Stimulated activated CD4-positive, alpha-beta T cell treated with anti-CD3 and anti-CD28 coated beads, Interleukin-1b, Interleukin-23, amount 100 ng/mL, for 4 hours (primary cell): ENCODE measurements at places on chromosomes 5 and 9.
A peak's percentile ranks its signal among the peaks of the same experiment; 100 is the strongest.

DNA sequence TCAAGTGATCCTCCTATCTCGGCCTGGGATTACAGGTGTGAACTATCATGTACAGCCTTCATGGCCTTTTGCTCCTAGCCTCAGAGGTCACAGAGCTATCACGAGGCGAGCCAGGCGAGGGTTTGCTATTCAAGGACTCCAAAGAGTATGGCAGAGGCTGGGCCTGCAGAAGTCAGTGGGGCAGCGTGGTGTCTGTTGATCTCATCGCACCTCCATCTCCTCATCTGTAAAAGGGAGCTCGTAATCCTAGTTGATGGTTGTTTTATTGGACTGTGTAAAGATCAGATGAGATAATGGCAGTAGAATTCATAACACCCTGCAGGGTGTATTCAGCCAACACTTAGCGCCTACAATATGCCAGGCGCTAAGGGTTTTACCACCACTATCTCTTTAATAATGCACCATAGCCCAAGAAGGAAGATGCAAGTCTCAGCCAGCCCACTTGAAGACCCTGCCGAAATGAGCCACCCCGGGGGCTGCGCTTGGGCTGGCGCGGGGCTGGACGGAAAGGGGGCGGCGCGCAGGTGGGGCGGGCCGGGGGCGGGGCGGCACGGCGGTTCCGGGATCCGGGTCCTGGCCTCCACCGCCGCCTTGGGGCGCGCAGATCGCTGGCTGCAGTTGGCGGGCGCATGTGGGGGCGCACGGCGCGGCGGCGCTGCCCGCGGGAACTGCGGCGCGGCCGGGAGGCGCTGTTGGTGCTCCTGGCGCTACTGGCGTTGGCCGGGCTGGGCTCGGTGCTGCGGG is at the start of gene GALNT12:
Gene GALNT12 (plus strand): TSS at position 601 of the 744 bp plus-strand sequence. CDS start 29 bp downstream, at position 630.
- peak; percentile 56 for DNase-seq

- DNase-seq: no peak
Observed at GRCh38 chr9:99239341-99240060, 17.4 kb downstream of the SEC61B start.

DNA sequence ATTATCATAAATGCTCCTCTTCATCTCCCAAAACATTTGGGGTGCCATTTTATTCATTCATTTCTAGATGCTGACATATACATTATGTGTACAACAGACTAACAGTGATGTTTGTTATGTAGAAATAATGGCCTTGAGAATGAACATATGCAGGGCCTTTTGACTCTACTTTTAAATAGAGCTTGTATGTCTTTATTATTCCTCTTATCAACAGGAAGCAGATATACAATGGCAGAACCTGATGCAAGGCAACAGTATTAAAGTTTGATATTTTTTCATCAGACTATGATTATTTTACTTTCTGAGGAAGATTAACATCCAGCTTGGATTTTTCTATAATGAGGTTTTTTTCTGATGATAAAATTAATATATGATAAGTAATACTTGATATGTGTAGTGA is 44.1 kb downstream of the SNX18 start:
- no peak for DNase-seq

DNA sequence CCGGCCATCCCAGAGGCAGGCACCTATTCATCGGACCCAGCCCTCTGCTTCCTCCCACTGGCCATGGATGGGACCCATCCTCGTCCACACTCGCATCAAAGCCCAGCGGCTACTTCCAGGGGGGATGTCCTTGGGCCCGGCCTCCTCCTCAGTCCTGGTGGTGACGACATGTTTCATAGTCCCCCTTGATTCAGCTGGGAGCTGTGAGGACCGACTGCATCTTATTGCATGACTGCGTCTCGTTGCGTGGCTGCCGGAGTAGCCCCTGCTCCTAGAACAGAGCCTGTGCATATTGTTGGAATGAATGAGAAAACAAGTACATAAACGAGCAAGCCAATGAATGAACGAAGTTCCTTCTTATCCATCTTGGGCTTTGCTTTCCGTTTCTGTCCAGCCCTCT is 12.8 kb downstream of the NCS1 start:
- DNase-seq: no peak

- no peak for DNase-seq
Observed at GRCh38 chr5:104178829-104179456, 616.4 kb upstream of the NUDT12 start.

GRCh38 chr5:80712919-80713318 is 58.1 kb upstream of the DHFR start:
- no peak for DNase-seq

DNA sequence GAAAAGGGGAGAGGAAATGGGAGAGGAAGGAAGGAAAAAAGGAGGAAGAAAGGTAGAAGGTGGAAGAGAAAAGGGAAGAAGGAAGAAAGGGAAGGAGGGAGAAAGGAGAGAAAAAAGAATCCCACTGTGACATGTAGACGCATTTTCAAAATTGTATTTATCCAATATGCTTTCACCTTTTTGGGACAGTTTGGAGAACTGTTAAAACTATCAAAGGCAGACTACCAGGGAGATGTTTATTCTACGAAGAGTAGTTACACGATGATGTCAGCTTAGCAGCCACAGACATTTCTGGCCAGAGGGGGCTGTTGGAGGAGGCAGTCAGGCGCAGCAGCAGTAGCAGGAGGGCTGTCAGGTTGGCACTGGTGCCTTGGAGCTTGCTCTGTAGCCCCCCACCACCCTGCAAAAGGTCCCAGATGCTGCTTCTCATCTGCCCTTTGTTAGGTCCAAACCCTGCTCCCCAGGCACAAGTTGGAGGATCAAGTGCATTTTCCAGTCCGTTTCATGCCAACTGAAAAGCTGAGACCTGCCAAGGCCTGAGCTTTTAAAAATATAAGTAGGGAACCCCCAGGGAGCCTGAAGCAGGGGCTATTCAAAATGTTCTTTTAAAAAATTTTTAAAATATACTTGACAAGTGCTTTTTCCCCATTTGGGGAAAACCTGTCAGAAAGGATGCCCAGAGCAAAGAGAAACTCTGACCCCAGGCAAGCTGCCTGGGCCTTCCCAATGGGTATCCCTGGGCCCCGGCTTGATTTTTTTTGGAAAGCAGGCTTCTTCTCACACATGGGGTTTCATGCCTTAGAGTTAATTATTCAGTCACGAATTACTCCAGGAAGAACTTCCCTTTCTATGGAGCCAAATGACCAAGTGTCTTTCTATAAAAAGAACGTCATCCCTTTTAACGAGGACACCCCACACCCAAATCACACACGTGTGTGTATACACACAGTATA is 203.3 kb downstream of the SLIT3 start:
- no peak for DNase-seq

DNA sequence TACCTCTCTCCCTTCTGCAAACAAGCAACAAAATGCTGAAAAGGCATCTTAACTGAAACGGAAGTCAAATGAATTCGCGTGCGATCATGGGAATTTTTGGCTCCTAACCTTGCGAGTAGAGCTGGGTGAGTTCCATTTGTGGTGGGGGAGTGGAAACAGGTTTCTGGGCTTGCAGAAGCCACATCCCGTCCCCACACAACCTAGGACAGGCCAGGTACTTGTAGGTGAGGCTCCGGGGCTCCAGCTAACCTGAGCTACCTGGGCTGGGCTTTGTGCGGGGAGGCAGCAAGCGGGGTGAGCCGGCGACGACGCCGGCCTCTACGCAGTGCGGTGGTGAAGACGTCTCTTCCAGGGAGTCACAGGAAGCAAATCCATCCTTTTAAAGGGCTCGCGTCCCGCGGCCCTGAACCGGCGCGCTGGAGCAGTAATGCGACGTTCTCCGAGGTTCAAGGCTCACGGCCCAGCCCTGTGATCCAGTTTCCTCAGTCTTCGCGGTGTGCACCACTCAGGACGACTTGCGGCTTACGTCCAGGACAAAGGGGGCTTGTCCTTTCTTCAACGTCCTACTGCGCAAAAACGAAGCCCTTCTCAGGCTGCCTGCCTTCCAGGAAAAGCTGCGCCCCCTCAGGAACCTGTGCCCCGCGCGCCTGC is 567 bp upstream of the SPIN1 start:
- peak; percentile 15 for DNase-seq

- no peak for DNase-seq
Observed at GRCh38 chr5:174837919-174838902, 113.8 kb downstream of the MSX2 start.

DNA sequence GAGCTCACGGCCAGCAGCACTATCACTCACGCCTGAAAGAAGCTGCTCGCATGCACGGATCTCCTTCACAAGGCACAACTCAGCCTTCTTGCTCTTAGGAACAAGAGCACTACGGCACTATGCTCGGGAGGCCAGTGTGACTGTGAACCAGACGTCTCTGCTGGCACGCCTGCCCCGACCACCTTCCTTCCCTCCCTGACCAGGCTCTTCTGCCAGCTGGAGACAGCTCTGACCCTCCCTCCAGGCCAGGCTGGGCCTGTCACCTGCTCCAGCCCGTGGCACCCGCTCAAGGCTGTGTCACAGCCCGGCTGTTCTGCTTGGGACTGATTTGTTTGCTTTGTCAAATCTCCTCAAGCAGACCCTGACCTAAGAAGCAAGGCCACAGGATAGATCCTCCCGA is 7.0 kb downstream of the TBC1D9B start:
- no peak for DNase-seq

DNA sequence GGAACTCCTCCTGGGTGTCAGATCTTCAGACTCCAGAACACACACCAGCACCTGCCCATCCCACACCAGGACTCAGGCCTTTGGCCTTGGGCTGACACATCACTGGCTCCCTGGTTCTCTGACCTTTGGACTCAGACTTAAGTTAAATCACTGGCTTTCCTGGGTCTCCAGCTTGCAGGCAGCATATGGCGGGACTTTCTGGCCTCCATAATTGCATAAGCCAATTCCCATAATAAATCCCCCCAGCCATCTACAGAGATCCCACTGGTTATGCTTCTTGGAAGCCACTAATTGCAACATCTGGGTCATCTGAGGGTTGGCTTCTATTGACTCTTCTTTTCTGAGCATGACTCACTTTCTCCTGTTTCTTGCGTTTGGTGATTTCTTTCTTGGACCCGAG is 80.3 kb upstream of the SARDH start:
- DNase-seq: no peak

- no peak for DNase-seq
Observed at GRCh38 chr9:111074395-111074794, 36.1 kb upstream of the LPAR1 start.

DNA sequence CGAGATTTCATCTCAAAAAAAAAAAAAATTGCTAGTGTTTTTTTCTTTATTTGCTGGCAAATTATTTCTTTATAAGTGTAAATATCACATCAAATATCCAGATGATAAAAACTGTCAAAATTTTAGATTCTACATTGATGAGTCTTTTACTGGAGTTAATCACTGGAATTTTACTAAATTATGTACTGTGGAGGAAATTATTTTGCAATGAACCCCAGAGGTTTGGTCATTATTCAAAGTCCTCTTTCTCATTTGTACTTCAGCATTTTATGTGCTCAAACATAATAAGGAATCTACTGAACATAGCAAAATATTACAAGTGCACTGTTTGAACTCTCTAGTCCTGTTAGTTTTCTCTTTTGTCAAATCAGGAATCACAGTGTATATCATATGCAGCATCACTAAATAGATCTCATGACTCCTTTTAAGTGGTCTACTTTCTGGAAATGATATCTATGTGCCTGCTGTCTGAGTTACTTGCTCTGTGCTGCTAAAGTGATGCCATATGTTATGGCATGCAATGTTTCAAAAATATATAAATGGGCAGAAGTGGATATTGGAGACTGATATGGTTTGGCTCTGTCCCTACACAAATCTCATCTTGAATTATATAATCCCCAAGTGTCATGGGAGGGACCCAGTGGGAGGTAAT is 18.0 kb downstream of the OTULINL start:
- DNase-seq: no peak

DNA sequence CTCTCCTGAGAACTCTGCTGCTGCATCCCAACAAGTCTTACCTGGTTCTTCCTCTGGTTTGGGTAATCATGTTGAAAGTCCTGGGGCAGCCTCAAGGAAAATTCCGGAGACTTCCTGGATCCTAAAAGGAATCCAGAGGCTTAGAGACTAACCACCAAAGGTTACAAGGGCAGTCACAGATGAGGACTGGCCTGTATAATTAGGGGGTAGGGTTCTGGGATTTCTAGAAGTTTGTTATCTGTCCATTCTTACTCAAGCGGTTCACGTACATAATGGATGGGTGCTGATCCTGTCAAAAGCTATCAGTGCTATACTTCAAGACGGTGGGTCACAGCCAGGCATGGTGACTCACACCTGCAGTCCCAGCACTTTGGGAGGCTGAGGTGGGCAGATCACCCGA is 51.4 kb upstream of the EPB41L4B start:
- DNase-seq: no peak

GRCh38 chr5:137264573-137264972 is 234.6 kb downstream of the SPOCK1 start:
- no peak for DNase-seq

DNA sequence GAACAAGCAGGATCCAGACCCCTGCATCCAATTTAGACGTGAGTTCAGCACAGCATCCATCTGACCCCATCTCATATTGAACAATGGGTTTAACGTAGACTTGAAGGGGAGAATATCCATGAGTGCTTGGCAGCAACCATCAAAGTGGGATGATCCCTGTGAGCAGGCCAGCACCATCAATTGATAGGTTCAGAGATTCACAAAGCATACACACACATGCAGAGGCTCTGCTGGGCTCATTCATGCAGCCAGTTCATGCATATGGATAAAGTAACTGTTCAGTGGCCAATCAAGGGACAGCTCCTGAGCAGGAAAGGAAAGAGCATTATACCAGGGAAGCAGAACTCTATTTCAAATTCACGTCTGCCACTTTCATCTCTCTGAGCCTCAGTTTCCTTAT is 24.8 kb upstream of the CPEB4 start:
- DNase-seq: no peak

GRCh38 chr9:70020991-70021571 is 22.6 kb upstream of the MAMDC2 start:
- no peak for DNase-seq

GRCh38 chr5:53368966-53369605 is 111.3 kb upstream of the FST start:
- DNase-seq: no peak

DNA sequence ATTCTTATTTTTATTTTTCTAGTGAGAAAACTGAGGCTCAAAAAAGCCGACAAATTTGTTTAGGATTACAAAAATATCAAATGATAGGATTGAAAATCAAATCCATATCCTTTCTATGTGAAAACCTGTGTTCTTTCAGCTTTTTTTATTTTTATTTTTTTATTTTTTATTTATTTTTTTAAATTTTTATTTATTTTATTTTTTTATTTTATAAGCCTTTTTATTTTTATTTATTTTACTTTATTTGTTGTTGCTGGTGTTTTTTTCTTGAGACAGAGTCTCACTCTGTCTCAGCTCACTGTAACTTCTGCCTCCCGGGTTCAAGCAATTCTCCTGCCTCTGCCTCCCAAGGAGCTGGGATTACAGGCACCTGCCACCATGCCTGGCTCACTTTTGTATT is 45.4 kb upstream of the CDKN2B start:
- no peak for DNase-seq

DNA sequence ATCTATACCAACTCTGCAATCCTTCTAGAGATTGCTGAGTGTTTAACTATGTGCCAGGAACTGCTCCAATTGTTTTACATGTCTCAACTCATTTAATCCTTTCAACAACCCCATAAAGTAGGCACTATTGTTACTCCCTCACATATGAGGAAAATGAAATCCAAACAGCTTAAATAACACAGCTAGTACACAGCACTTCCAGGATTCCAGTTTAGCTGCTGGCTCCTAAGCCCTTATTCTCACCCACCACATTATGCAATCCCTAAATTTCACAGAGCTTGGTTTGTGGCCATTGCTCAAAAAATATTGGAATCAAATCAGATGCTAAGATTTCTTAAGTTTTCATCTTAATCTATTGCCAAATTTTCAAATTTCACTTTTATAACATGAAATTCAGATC is 84.9 kb downstream of the PRELID2 start:
- no peak for DNase-seq
